ENCODE measurements at places on chromosomes 2 and 18. TPM values are rescaled to one million over a fixed set of nuclear protein-coding genes. Genes with fewer than 3 reads are reported as not detected.

GRCh38 chr2:216292475-216292874 lies 79.8 kb downstream of the MARCHF4 start:
- no peak for DNase-seq

DNA sequence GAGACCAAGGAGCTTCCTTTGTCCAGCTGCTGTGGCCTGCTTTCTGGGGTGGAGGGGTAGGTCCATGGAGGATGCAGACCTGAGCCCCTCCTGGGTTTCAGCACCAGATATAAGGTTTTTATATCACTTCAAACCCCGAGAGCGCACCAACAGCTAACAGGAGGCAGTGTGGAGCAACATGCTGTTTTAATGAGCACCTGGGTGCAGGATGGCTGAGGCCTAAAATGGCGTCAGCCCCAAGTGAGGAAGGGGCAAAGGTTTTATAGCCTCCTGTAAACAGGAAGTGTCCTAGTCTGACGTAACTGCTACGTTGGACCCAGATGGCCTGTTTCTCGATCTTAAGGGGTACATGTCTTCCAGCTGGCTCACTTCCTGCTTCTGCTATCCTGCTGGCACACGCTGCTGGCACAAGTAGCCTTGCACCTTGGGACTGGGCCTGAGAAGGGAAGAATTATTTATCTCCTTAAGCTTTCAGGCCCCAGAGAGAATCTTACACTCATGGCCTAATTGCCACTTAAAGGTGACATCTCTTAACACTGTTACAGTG lies 11.4 kb upstream of the REG1B start:
- no peak for DNase-seq

- DNase-seq: no peak
Measured at GRCh38 chr2:160974803-160975202, 185.4 kb upstream of the TANK start.

GRCh38 chr18:58139459-58140386 lies 95.7 kb downstream of the NEDD4L start:
- no peak for DNase-seq

- no peak for DNase-seq
Measured at GRCh38 chr2:234003972-234004617, 46.4 kb upstream of the SPP2 start.

DNA sequence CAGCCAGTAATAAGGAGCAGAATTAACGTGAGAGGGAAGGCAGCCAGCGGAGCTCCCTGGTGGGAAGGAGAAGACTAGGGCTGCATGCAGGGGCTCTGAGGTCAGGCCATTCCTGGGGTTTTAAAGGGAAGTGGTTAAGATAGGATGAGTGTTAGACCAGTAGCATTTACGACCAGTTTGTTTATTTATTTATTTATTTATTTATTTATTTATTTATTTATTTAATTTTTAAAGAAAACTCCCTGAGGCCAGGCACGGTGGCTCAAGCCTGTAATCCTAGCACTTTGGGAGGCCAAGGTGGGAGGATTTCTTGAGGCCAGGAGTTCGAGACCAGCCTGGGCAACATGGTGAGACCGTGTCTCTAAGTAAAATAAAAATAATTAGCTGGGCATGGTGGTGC lies 152.8 kb downstream of the FHOD3 start:
- DNase-seq: no peak

- no peak for DNase-seq
Measured at GRCh38 chr2:239832490-239833268, 192.5 kb downstream of the NDUFA10 start.

DNA sequence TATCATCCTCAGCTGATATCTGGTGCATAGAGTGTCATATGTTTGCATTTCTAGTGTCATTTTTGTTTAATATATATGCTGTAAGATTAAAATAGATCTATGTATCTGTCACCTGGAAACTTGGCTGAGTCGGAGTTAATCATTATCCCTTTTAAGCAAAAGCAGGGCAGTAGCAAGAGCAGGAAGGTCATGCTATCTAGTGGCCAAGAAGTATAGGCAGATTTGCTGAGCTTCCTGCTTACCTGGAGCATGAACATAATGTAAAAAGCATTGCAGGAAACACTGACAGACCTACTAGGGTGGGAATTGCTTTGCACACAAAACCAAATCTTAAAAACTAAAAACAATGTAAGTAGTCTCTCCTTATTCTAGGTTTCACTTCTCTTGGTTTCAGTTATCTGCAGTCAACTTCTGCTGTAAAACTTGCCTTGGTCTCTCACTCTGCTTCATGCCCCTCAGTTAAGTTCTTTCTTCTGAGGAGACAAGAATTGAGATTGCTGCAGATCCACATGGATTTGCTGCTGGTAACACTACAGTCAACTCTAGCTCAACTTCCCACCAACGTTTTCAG lies 295.3 kb downstream of the CDH7 start:
- no peak for DNase-seq

DNA sequence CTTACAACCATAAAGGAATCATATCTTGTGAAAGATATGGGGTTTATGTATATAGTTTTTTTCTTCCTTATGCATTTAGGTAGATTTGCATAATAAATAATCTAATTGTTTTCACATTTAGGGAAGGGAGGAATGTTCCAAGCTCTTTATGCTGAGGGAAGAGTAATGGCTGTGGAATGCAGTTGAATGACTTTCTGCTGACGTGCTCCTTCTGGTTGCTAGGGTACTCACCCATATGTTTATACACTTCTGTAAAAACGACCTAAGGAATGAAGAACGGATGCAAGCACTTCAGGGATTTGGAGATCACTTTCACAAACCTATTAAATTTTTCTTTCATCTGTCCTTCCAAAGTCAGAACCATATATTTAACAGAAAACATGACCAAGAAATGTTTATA lies 29.2 kb upstream of the PPP4R1 start:
- DNase-seq: no peak

GRCh38 chr18:48663931-48664847 lies 125.4 kb downstream of the CTIF start:
- DNase-seq: peak; percentile 76

GRCh38 chr18:13889671-13890070 lies 25.7 kb downstream of the MC2R start:
- no peak for DNase-seq

- no peak for DNase-seq
Measured at GRCh38 chr2:9702604-9703084, 71.8 kb upstream of the YWHAQ start.

- no peak for DNase-seq
Measured at GRCh38 chr18:59760619-59761600, 63.7 kb upstream of the CCBE1 start.

GRCh38 chr2:28282861-28283646 lies 109.6 kb upstream of the FOSL2 start:
- no peak for DNase-seq

DNA sequence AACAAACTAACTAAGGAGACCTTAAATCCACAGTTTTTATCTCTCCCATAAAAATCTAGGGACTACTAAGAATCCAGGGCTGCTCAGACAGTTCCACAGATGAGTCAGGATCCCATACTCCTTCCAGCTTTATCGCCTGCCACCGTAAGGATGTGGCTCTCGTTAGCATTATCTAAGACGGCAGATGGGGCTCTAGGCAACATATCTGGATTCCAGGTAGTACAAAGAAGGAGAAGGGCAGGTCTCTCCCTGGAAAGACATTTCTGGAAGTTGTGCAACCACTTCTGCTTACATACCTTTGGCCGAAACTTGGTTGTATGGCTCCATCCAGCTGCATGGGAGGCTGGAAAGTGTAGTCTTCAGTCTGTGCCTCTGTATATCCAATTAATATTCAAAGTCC lies 149.4 kb downstream of the SP3 start:
- DNase-seq: no peak

DNA sequence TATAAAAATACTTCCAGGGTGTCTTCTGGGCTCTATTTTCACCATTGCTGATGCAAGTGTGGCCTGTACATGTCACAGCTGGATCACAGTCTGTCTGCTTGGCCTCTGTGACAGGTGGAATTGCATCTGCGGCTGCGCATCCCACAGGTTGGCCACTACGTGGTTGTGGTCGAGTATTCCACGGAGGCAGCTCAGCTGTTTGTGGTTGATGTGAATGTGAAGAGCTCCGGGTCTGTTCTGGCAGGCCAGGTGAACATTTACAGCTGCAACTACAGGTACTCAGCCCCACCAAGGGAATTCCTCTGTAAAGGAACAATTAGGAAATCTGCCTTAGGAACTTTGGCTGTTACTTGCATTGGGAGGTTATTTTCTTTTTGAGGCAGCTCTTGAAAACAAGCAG lies 144.5 kb downstream of the LAMA3 start:
- no peak for DNase-seq

- no peak for DNase-seq
Measured at GRCh38 chr2:152755029-152755428, 36.6 kb downstream of the ARL6IP6 start.

- no peak for DNase-seq
Measured at GRCh38 chr2:174246944-174247381, 1.4 kb downstream of the OLA1 start.

The LRRC30 gene
- total RNA-seq: not detected

The CFAP65 gene
- total RNA-seq: not detected

The CIB4 gene
- not detected for total RNA-seq

The NEU2 gene
- total RNA-seq: not detected

The FBXO15 gene
- total RNA-seq: 1.3 TPM

The FLACC1 gene
- total RNA-seq: 15.9 TPM

Data from heart right ventricle (tissue), 16 donors.